ENCODE measurements at places on chromosomes 7 and 10.
A peak's percentile ranks its signal among the peaks of the same experiment; 100 is the strongest.

DNA sequence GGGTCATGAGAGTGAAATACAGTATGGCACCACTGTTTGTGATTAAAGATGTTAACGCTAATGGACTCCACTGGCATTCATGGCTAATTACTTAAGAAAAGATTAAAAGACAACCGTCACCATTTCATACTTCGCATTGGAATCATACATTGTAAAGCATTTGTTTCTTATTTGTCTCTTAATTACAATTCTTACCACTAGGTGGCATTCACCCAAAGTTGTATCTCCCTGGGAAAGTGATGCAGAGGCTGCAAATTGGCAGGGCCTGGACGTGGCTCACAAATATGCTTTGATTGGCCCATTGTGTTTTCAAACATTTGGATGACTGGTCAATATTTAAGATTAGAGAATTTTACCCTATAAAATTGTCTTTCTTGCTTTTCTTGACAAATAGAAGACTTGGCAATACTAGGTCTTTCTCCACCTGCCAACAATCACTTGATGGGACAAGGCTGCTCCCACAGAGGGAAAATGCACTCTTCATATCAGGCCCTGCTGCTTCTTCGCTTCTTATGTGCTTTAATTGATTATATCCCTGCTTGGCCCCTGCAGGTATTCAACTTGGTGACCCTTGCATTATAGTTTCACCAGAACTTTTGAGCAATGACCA, 72.1 kb upstream of the STARD3NL start:
- no peak for DNase-seq

- DNase-seq, result no peak
These were observed 21.1 kb downstream of the ZNF775 start for GRCh38 chr7:150400008-150400787.

DNA sequence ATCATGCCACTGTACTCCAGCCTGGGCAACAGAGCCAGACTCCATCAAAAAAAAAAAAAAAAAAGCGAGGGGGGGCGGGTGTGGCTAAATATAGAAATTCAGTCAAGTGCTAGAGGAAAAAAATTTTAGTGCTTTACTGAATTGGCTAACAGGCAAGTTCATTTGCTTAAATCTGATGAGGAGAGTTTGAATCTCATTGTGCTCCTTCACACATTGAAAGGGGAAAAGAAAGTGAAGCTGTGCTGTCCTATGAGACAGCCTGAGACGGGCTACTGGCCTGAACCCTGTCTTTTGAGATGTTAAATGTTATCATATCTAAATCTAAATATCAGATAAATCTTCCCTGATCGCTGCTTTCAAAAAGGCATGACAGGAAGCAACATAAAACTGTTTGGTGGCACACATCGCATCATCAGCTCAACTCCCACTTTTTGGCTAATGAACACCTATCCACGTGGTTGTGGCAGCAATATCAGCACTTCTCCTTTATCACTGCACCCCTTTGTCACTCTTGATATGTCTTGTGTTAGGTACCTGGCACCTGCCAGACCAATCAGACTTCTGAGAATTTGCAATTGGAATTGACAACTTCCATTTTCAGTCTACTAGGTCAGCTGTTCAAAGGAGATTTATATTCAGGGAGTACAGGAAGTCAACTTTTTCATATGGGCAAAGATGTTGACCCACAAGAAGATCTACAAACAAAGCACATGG, 14.0 kb upstream of the IFIT1B start:
- no peak for DNase-seq

DNA sequence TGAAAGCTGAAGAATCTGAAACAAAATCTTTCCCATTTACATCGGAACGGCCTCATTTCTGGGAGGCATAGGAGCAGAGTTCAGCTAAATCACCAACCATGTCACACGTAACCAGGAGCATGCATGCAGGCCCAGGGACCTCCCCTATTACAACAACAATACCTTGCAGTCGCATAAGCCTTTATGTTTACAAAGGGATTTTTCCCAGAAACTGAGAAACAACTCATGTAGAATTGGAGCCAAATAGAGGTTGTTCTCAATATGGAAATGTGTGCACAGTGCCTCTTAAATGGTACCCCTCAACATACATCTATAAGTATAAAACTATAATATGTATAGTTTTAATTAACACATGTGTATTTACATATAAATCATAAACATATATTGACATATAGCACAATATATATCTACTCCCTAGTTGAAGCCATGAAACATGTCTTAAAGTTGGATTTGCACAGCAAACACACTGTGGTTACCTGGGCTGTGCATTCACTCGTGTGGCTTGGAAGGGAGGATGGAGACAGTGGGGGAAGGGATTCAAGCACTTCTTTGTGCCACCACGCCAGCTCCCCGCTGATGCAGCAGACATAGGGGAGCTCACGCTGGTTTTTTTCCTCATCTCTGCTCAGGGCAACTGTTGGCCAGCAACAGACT, 35.0 kb upstream of the DGKI start:
- no peak for DNase-seq

DNA sequence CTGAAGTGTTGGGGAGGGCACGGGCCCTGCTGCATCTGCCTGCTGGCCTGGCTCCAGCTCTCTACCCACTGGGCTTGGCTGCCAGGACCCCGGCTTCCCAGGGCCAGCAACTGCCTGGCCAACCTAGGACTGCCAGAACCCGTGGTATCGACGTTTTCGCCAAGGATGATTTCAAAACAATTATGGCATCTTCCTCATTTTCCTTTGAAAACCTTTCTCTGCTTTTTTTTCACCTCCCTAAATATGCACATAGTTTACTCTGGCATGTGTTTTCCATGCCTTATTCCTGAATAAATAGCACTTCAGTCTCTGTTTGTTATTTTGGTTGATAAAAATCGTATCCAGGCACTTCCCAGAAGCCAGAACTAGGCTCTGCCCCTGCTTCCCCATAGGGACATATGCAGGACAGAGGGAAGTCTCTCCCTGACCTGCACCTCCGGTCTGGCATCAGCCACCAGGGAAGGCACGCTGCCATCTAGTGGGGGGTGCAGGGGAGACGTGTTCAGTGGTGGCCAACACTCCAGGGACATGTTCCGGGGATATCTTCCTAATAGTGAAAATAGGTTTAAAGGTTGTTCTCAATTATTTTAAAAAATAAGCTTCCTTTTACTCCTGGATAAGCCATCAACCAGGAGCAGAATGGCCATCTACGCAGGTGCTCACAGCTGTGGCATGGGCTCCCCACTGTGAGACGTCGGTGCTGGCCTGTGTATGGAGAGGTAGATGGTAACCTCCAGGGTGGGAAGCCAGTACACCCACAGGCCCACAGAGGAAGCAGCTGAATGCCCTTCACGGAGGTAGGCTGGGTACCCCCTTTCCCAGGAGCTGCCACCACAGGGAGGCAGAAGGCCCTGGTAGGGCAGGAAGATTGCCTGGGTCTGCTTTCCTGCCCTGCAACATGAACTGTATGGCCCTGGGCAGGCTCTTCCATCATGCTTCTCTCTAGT, 30.7 kb upstream of the ANTXRL start:
- peak; percentile 47 for DNase-seq

DNA sequence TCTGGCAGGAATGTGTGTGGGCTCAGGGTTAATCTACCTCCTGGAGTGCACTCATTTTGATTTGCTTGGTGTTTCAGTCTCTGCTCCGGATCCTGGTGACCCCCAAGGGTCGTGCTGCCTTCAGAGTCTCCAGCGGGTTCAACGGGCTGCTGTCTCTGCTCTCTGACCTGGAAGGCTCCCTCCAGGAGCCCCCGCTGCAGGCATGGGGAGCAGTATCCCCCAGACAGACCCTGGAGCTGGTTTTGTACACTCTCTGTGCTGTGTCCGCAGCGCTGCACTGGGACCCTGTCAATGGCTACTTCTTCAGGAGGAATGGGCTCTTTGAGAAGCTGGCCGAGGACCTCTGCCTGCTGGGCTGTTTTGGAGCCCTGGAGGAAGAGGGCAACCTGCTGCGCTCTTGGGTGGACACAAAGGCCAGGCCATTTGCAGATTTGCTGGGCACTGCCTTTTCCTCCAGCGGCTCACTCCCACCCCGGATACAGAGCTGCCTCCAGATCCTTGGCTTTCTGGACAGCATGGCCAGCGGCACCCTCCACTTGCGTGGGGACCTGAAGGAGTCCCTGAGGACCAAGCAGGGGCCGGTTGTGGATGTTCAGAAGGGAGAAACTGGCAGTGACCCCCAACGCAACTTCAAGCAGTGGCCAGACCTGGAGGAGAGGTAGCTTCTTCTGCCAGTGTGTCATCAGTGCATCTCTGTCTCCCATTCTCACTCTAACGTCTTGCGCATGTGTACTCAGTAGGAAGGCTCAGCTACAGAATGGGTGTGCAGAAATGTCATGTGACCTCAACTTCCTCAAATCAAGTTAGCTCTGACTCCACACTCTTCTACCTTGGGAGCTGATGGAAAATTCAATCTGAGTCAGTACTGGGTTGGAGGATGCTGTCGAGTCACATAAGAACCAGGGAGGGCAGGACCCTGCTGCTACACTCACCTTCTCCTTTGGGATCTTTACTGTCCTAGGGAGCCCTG, 58.5 kb downstream of the WDFY4 start:
- no peak for DNase-seq

GRCh38 chr10:73439605-73440312, 6.4 kb upstream of the MSS51 start:
- DNase-seq, result no peak

- no peak for DNase-seq
These were observed 654.7 kb upstream of the ZWINT start for GRCh38 chr10:57015595-57016318.

GRCh38 chr7:140247559-140247958, 70.8 kb upstream of the KDM7A start:
- no peak for DNase-seq

- DNase-seq, result no peak
These were observed 314.9 kb upstream of the SEMA3A start for GRCh38 chr7:84509522-84509921.

DNA sequence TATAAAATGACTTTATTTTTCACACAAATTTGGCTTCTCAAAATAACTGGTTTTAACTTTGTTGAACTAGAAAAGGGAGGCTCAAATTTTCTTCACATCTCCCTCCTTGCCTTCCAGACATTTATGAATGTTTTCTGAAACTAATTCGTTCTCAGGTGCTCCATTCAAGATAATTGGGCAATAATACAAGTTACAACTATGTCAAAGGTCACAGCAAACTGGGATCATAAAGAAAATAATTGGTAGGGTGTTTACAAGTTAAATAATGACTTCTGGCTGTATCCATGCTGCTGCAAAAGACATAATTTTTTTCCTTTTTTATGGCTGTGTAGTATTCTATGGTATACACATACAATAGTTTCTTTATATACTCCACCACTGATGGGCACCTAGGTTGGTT, 75.3 kb downstream of the MINPP1 start:
- DNase-seq, result no peak

- DNase-seq, result no peak
These were observed 8.3 kb downstream of the IQCE start for GRCh38 chr7:2566890-2567678.

Data from ovary (tissue), 10 donors.